Stomach (tissue), 19 donors: ENCODE measurements at places on chromosomes 7 and 10. TPM values are rescaled to one million over a fixed set of nuclear protein-coding genes. Genes with fewer than 3 reads are reported as not detected.
A peak's percentile ranks its signal among the peaks of the same experiment; 100 is the strongest.

DNA sequence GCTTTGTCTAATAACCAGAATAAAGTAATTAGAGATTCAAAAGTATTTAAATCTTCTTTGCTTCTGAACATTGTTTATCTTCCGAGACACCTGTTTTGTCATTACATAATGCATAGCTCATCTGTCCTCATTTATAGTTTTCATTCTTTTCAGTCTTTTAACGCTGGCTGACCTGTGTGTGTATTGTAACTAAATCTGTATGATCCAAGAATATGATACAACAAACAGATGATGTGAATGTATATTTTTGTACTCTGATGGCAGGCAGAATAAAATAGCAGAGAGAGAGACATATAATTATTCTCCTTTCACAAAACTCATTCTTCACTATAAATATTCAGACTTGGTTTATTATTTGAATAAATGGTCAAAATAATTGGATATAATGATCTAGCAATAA is 80.6 kb downstream of the ORC5 start:
- no peaks in the 10 kb centered on the region for H3K27me3 ChIP-seq
- no peak overlapping the region for H3K27ac ChIP-seq
- H3K4me3 ChIP-seq, result no peak overlapping the region
- H3K4me1 ChIP-seq, result no peaks in the 10 kb centered on the region
- DNase-seq, result no peak
- H3K36me3 ChIP-seq, result peaks cover 5% of the 10 kb centered on the region

DNA sequence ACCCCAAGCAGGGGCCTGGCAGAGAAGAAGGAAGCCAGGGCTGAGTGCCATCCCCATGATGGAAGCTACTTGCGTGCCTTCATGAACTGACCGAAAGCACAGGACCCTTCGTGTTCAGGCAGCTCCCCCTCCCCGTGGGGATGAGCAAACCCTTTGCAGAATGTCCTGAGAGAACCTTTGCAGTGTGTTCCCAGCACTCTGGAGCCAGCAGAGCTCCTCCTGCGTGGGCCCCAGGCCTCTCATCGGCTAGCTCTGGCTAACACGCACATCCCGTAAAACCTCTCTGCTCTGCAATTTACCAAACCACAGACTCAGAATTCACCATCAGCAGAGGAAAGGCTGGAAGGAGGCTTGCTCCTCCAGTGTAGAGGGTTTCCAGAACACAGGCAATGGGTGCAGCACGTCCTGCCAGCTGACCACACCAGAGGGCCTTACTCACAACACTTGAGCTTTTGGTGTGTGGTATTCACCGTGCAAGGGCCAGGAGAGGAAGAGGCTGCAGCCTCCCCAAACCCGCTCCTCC is 3.1 kb downstream of the SH3PXD2A start:
- H3K36me3 ChIP-seq, result no peaks in the 10 kb centered on the region
- no peak overlapping the region for H3K4me3 ChIP-seq
- peaks cover 69% of the 10 kb centered on the region for H3K4me1 ChIP-seq
- peak overlapping the region; percentile 82 for H3K27ac ChIP-seq
- no peak for DNase-seq

GRCh38 chr10:132651511-132652029 is 114.0 kb downstream of the INPP5A start:
- no peak for DNase-seq
- H3K27me3 ChIP-seq, result no peaks in the 10 kb centered on the region
- H3K27ac ChIP-seq, result no peak overlapping the region
- H3K36me3 ChIP-seq, result no peaks in the 10 kb centered on the region

DNA sequence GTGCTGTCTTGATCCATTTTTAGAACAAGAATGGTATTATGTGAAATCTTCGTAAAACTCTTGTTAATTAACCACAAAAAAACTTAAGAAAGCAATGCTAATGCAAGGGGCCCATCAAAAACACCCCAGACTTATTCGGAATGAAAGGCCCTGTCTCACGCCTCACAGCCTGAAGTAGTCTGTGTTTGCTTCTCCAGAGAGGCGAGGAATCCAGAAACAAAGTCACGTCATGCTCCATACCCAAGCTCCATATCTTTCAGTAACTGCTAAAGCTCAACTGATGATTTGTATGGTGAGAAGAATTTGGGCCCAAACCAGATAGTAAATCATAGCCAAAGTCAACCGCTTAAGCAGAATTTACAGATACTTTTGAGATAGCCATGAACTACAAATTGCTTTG is 155.4 kb downstream of the ATE1 start:
- H3K27me3 ChIP-seq, result no peaks in the 10 kb centered on the region
- no peak overlapping the region for H3K27ac ChIP-seq
- no peaks in the 10 kb centered on the region for H3K4me1 ChIP-seq
- DNase-seq, result no peak

- no peaks in the 10 kb centered on the region for H3K27me3 ChIP-seq
- no peak for DNase-seq
- H3K4me3 ChIP-seq, result no peak overlapping the region
- H3K4me1 ChIP-seq, result peaks cover 14% of the 10 kb centered on the region
- no peak overlapping the region for H3K27ac ChIP-seq
Observed at GRCh38 chr7:152363798-152364197, 72.0 kb downstream of the KMT2C start.

ASZ1 gene
- polyA plus RNA-seq, result not detected

DNA sequence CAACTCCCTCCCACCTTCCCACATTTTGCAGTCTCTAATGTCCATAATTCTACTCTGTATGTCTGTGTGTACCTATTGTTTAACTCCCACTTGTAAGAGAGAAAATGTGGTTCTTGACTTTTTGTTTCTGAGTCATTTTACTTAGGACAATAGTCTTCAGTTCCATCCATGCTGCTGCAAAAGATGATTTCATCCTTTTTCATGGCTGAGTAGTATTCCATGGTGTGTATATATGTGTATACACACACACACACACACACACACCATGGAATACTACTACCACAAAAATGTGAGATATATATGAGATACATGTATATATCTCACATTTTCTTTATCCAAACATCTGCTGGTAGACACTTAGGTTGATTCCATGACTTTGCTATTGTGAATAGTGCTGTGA is 182.1 kb upstream of the GALNT17 start:
- no peak overlapping the region for H3K27ac ChIP-seq
- H3K4me1 ChIP-seq, result no peaks in the 10 kb centered on the region
- H3K4me3 ChIP-seq, result no peak overlapping the region
- no peak for DNase-seq
- no peaks in the 10 kb centered on the region for H3K27me3 ChIP-seq

DNA sequence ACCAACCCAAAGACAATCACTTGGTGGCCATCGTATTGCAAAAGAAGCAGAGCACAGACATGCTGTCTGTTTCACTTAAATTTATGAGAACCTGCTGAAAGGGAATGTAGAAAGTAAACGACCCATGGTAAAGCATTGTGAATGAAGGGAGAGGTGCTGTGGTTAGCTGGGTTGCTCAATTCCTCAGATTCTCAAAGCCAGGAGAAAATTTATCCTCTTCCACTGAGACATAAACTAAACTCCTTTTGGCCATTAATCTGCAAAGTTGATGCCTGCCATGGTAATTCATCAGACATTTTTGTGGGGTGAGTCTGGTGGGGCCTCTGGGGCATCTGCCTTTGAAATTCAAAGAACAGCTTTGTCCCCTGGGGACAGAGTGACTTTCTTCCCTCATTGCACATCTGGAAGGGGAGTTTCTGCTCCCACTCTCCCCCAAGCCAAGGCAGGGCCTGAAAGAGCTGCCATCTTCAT is 951.0 kb downstream of the LRMDA start:
- no peak overlapping the region for H3K4me3 ChIP-seq
- no peaks in the 10 kb centered on the region for H3K4me1 ChIP-seq
- no peak for DNase-seq
- no peaks in the 10 kb centered on the region for H3K36me3 ChIP-seq

TEX47 gene
- polyA plus RNA-seq, result not detected

MINDY4 gene
- polyA plus RNA-seq, result 2.2 TPM

CALN1 gene
- not detected for polyA plus RNA-seq

GRCh38 chr7:9242636-9243035 is 809.2 kb downstream of the NXPH1 start:
- no peak overlapping the region for H3K4me3 ChIP-seq
- no peak for DNase-seq
- H3K4me1 ChIP-seq, result no peaks in the 10 kb centered on the region
- no peak overlapping the region for H3K27ac ChIP-seq

CHCHD2 gene
- polyA plus RNA-seq, result 710 TPM

GRCh38 chr10:79219322-79219957 is 127.8 kb upstream of the PPIF start:
- peaks cover 50% of the 10 kb centered on the region for H3K4me1 ChIP-seq
- H3K27me3 ChIP-seq, result no peaks in the 10 kb centered on the region
- H3K27ac ChIP-seq, result no peak overlapping the region
- no peak overlapping the region for H3K4me3 ChIP-seq
- no peak for DNase-seq
- peaks cover 94% of the 10 kb centered on the region for H3K36me3 ChIP-seq

- no peak overlapping the region for H3K4me3 ChIP-seq
Observed at GRCh38 chr7:51764976-51765375, 448.4 kb upstream of the COBL start.

GRCh38 chr7:31957090-31957720 is 113.0 kb downstream of the PDE1C start:
- no peaks in the 10 kb centered on the region for H3K4me1 ChIP-seq
- DNase-seq, result no peak
- no peak overlapping the region for H3K4me3 ChIP-seq
- H3K27ac ChIP-seq, result no peak overlapping the region
- H3K36me3 ChIP-seq, result no peaks in the 10 kb centered on the region

GRCh38 chr10:133122171-133122935 is 34.6 kb downstream of the ADGRA1 start:
- H3K4me3 ChIP-seq, result no peak overlapping the region
- DNase-seq, result no peak
- no peaks in the 10 kb centered on the region for H3K36me3 ChIP-seq

GRCh38 chr7:45347804-45348203 is 190.2 kb downstream of the RAMP3 start:
- no peak overlapping the region for H3K27ac ChIP-seq
- H3K4me1 ChIP-seq, result no peaks in the 10 kb centered on the region
- H3K4me3 ChIP-seq, result no peak overlapping the region
- H3K27me3 ChIP-seq, result no peaks in the 10 kb centered on the region

DNA sequence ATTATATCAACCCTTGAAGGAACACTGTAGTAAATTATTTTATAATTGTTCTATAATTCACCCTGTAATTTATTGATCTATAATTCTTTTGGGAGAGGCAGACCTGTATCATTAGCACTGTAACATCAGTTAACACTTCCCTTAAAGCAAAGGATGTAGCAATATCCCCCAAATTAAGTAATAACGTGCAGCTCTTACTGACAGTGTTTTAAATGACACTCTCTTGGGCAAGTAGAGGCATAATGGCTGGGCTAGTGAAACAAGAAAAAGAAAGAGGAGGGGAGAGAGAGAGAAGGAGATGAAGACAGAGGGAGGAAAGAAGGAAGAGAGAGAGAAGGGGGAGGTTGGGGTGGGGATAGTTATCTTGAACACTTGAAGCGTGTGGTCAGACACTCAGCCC is 161.0 kb upstream of the RNF32 start:
- H3K4me3 ChIP-seq, result no peak overlapping the region
- no peak for DNase-seq
- no peak overlapping the region for H3K27ac ChIP-seq
- no peaks in the 10 kb centered on the region for H3K36me3 ChIP-seq
- no peaks in the 10 kb centered on the region for H3K4me1 ChIP-seq

DNA sequence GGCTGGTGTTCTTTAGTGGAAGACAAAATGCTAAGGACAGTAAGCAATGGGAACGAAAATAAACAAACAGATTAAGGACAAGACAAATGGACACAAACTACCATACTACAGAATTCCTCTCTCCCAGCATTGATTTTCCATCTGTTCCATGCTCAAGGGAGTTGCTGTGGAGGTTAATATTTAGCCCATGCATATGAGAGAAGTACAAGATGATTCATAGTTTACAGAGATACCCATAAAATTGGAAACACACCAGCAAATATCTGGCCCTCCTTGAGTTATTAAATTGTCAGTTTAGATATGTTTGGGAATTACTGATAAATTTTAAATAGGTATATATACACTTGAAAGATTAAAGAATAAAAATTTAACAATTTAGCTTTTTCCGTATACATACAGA is 69.8 kb downstream of the GLI3 start:
- no peak for DNase-seq
- H3K4me1 ChIP-seq, result no peaks in the 10 kb centered on the region
- H3K36me3 ChIP-seq, result no peaks in the 10 kb centered on the region
- no peak overlapping the region for H3K4me3 ChIP-seq

DNA sequence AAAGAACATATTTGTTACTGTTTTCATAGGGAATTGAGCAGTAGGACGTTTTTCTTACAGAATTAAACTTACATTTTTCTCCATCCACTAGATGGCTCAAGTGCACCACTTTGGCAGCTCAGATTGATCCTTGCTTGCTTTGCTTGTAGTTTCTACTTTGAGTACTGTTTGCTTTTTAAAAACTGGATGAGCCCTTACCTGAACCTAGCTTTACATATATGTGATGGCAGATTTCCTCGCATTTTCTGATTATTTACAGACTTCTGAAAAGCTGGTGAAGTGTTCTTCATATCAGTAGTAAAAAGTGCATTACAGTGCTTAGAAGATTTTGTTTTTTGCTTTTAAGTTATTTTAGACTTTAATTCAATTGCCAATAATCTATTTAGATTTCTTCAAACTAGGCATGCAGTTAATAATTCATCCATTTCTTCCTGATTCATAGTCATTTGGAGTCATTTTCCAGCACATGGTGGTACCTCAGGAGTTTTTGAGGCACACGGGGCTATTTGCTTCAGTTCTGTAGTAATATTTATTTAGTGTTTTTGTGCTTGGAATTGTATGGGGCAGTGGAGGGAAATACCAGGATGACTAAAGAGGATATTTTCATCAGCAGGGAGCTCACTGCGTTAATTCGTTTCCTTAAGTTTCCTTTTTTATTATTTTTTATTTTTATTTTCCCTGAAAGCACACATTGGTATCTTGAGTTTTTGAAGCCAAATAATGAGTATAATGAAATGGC is 57.3 kb downstream of the MAPK8 start:
- H3K27me3 ChIP-seq, result no peaks in the 10 kb centered on the region
- no peak overlapping the region for H3K27ac ChIP-seq
- no peaks in the 10 kb centered on the region for H3K4me1 ChIP-seq
- peak; percentile 88 for DNase-seq

DNA sequence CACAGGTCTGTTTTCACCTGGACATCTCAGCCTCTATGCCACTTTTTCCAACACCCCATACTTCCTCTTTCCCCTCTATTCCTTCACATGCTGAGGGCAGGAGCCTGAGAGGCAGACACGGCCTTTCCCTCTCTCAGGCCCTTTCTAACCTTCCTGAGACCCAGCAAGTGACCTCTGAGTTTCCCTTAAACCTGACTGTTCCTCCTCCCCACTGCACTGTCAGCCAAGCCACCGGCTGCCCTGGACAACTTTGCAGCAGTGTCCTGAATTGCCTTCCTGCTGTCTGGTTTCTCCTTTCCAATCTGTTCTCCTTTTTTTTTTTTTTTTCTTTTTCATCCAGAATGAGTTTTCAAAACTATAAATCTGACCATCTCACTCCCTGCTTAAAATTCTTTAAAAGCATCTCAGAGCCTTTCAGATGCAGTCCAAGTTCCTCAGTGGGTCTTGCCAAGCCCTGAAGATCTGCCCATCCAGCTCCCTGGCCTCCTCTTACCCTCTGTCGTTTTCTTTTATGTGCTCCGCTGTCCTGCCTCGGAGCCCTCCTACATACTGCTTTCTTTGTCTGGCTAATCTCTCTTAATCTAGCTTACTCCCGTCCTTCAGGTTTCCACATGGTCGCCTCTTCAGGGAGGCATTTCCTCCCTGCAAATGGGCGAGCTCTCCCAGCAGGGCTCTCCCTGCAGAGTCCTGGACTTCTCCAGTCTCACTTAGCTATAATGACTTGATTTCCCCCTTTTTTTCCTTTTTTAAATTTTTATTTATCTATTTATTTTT is 30.5 kb downstream of the SLC13A4 start:
- H3K27ac ChIP-seq, result no peak overlapping the region
- peaks cover 42% of the 10 kb centered on the region for H3K36me3 ChIP-seq
- H3K4me3 ChIP-seq, result no peak overlapping the region
- DNase-seq, result no peak
- H3K27me3 ChIP-seq, result no peaks in the 10 kb centered on the region
